ENCODE measurements at places on chromosomes 3 and 15. TPM values are rescaled to one million over a fixed set of nuclear protein-coding genes. Genes with fewer than 3 reads are reported as not detected.

Gene HYPK
- total RNA-seq: 25.8 TPM

Gene MOBP
- total RNA-seq: not detected

Gene CHRM5
- not detected for total RNA-seq

- no peak for DNase-seq
Observed at GRCh38 chr15:84814916-84815315, 2.2 kb upstream of the ALPK3 start.

DNA sequence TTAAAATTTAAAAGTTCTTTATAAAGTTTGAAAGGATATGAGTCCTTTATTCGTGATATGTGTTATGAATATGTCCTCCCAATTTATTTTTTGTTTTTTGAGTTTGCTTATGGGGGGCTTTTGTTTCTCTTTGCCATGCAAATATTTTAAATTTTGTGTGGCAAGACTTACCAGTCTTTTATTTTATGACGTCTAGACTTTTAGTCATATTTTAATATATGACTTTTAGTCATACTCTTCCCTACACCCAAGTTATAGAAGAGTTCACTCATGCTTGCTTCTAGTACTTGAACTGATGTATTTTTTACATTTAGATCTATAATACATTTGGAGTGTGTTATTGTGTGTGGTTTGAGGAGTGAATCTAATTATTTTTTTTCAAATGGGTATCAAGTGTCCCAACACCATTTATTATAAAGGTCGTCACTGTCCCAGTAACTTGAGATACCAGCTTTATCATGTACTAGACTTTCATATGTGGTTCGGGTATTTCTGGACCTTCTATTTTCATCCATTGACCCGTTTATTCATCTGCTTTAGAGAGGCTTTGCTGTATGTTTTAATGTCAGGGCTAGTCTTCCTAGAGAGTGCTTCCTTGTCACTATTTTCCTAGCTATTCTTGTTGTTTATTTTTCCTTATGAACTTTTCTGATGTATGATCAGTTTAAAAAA, 755 bp downstream of the PARP15 start:
- no peak for DNase-seq

DNA sequence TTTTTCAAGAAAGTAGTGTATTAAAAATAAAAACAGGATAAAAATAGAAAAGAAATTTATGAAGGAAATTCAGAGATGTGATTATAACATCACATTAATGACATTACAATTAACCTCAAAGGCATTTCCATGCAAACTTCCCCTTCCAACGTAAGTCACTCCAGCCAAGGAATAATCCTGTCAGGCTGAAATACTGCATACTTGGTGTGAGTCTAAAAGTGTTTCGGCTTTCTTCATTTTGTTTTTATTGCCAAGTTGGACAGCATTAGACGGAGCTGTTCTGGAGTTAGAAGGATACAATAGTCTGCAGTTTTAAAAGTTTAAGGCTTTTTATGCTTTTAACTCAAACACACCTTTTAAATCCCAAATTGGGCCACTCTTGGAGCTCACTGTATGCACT, 435.0 kb downstream of the MECOM start:
- no peak for DNase-seq

DNA sequence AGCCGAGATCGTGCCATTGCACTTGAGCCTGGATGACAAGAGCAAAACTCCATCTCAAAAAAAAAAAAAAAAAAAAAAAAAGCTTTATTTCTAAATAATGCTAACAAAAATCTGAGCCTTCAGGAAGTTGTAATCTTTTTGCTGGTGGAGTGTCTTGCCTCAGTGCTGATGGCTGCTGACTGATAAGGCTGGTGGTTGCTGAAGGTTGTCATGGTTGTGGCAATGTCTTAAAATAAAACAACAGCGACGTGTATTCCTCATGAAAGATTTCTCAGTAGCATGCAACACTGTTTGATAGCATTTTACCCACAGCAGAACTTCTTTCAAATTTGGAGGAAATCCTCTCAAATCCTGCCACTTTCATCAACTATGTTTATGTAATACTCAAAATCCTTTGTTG, 77.4 kb upstream of the PTPRG start:
- no peak for DNase-seq

DNA sequence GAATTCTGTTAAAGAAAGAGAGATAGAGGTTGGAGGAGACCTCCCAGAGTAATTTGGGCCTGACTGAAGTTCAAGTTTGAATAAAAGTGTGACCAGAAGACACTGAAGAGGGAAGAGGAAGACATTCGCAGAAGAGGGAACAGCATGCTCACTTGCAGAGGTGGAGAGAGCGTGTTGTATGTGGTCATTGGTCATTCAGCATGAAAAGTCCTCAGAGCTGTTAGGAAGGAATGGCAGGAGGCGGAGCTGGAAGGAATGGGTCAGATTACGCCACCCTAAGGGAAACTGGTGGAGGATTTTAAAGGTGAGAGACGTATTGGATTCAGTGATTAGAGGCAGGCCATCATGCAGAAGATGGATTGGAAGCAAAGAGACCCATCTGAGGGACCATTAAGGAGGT, 41.6 kb downstream of the IQCH start:
- DNase-seq: no peak

GRCh38 chr3:23701716-23702597, 103.8 kb upstream of the UBE2E1 start:
- DNase-seq: no peak

DNA sequence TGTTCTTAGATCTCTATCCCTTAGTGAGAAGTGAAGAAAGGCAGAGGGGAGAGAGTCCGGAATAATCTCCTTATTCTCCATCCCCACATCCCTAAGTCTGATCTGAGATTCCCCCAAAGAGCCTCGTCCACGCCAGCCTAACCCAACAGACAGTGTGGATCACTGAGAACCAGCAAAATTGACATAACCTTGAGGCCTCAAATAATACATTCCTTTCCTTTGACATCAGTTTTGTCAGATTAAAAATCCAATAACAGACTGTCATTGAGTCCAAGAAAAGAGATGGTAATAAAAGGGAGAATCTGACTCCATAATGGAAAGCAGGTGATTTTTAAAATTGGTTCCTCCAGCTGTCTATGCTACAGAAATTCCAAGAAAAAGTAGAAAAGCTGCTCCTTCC, 7.7 kb upstream of the SIAH2 start:
- no peak for DNase-seq

DNA sequence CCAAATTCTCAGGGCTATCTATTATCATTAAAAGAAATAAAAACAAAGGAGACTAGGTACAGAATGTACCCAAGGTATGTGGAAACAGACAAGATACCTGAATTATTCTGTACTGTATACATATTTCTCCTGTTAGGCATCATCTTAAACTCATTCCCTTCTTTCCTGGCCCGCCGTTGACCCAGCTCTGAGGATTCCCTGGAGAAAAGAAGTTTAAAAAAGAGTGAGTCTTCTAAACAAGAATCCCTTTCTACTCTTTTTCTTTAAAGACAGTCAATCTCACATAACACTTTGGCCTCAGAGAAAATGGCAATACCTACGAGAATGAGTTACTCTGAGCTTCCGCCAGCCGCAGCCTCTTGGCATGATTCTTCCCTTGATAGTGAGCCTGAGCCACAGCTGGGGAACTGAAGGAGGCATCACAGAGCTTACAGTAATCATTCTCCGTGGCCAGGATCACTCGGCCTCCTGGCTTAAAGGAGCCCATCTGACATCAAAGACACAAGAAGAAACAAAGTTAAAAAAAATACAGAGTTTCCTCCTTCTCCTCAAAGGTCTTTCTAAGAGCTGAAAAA, 44.2 kb downstream of the ZMAT3 start:
- DNase-seq: peak; percentile 50

DNA sequence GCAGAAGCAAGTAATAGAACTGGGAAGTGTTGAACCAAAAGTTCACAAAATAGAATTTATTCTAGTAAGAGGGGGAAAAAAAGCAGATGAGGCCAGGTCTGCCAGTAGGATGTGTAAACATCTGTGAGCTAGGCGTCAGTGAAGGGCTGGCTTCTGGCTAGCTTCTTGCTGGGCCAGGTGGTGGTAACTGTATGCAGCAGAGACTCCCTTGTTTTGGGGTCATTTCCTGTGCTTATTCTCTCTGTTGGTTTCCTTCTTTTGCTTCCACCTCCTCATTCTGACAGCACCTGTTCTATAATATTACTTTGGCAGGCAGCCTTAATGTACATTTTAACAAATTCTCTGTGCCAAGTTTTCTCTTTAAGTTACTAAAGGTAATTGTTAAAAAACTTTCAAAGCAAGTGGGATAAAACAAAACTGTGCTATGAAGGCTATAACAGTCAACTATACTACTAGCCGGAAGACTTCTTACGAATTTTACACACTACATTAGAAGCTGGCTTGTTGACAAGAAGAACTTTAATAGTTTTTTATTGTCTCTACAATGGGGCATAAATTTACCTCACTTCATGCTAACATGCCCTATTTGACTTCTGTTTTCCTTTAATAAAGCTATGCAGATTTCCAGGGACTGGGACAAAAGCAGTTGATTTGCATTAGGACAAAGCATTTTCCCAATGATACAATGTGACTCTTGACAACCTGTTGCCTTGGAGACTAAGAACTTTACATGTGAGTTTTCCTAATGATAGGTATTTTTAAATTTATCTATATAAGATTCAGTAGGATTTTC, 318.8 kb upstream of the NAALADL2 start:
- DNase-seq: no peak

DNA sequence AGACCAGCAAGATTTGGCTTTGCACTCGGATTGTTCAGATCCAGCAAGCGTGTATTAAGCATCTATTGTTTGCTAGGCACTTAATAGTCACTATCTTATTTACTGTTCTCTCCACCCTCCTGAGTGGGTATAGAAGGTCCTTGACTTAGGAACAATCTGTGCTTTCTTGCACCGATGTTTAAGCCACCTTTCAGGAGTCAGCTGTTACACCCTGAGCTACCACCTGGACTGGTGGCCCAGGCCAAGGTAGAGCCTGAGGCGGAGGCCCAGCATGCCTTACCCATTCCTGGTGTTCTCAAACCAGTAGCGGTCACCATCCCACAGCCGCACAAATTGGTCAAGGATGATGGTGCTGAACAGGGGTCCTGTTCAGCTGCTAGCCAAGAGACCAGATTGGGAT, 10.0 kb downstream of the DUOX1 start:
- DNase-seq: no peak

GRCh38 chr3:195443391-195443989, 670 bp upstream of the ACAP2 start:
- no peak for DNase-seq

DNA sequence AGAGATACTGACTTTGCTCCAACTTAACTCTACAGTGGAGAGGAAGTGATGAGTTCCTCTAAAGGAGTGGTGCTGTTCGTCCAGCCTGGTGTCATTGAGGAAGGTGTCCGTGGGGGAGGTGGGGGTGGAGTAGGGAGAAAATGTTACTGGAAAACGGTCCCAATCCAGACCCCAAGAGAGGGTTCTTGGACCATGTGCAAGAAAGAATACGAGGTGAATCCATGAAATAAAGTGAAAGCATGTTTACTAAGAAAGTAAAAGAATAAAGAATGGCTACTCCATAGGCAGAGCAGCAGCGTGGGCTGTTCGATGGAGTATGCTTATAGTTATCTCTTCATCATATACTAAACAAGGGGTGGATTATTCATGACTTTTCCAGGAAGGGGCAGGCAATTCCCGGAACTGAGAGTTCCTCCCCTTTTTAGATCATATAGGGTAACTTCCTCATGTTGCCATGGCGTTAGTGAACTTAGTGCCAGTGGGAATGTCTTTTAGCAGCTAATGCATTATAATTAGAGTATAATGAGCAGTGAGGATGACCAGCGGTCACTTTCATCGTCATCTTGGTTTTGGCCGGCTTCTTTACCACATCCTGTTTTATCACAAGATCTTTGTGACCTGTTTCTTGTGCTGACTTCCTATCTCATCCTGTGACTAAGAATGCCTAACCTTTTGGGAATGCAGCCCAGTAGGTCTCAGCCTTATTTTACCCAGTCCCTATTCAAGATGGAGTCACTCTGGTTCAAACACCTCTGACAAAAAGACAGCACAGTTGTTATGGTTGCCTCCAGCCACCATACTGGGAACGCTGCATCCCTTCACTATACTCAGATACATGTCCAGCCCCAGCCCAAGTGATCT, 38.6 kb downstream of the CLEC3B start:
- no peak for DNase-seq

- DNase-seq: no peak
Observed at GRCh38 chr3:172177803-172178316, 138.5 kb downstream of the FNDC3B start.
